ENCODE measurements at places on chromosomes 13 and 19.
A peak's percentile ranks its signal among the peaks of the same experiment; 100 is the strongest.

- DNase-seq, result peak; percentile 32
These were observed 42.3 kb downstream of the GJA3 start for GRCh38 chr13:20118268-20119140.

- DNase-seq, result no peak
These were observed 17.4 kb downstream of the CPB2 start for GRCh38 chr13:46087481-46087880.

DNA sequence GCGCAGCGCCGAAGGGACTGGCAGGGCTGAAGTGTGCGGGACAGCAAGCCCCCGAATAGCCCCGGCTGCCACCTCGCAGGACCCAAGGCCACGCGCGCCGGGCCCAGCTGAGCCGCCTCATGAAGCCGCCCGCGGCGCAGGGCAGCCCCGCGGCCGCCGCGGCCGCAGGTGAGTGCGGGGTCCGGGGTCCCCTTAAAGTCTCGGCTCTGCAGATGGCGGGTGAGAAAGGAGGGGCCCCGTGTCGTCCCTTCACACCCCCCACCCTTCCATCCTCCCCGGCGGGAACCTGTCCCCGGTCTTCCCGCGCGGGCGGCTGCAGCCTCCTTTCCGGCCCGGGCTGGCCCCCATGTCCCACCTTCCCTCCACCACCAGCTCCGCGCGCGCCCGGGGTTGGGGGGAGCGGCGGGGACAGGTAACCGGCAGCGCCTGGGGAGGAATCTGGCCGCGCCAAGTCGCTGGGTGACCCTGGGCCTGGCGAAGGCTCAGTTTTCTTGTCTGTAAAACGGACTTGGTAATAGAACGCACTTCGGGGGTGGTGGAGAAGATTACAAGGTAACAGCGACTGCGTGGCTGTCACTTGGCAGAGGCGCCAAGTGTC is 338 bp downstream of the RGCC start:
- peak; percentile 20 for DNase-seq

DNA sequence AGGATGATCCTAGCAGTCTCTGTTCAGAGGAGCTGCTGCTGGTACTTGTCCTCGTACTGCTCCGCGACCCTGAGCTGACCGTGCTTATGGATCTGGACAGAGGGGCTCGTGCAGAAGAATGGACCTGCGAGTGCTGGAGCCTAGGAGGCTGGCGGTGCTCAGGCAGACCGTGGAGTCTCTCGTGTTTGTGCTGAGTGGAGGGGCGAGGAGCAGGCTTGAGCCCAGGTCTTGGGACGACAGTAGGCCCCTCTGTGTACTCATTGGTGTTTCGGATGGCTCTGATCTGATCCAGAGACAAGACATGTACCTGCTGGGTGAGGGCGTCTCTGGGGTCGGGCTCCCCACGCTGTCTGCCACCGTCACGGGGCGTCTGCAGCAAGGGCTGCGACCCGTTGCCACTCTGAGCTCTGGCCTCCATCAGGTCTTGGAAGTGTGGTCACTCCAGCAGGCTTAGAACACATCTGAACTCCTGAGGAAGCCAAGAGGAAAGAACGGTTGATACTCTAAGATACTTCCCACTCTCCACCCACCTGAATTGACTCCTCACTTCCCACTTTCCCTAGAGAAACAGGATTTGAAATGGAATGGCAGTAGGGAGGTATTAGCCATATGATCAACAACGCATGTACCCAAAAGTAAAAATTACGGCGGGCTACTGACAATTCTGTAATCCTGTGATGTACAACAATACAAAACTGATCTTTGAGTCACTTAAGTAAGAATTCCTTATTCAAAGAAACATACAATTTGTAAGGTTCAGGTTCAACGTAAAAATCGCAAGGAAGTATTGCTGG is 3.4 kb downstream of the SPRY2 start:
- no peak for DNase-seq

GRCh38 chr19:29366757-29367156 is 153.8 kb upstream of the UQCRFS1 start:
- no peak for DNase-seq

DNA sequence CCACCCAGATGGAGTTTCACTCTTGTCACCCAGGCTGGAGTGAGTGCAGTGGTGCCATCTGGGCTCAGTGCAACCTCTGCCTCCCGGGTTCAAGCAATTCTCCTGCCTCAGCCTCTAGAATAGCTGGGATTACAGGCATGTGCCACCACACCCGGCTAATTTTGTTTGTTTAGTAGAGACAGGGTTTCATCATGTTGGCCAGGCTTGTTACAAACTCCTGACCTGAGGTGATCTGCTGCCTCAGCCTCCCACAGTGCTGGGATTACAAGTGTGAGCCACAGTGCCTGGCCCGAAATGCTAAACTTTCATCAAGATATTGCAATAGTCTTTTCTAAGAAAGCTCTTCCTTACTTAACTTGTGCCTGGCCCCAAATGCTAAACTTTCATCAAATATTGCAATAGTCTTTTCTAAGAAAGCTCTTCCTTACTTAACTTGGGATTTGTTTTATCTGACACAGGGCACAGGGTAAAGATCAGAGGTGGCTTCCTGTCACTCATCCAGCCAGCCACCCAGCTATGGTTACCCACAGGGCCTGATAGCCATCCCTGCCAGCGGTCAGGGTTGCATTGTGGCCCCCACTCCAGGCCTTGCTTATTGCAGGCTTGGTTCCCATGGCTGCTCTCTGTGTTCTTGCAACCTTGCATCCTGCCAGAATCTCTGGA is 352.3 kb upstream of the TMTC4 start:
- DNase-seq, result no peak

DNA sequence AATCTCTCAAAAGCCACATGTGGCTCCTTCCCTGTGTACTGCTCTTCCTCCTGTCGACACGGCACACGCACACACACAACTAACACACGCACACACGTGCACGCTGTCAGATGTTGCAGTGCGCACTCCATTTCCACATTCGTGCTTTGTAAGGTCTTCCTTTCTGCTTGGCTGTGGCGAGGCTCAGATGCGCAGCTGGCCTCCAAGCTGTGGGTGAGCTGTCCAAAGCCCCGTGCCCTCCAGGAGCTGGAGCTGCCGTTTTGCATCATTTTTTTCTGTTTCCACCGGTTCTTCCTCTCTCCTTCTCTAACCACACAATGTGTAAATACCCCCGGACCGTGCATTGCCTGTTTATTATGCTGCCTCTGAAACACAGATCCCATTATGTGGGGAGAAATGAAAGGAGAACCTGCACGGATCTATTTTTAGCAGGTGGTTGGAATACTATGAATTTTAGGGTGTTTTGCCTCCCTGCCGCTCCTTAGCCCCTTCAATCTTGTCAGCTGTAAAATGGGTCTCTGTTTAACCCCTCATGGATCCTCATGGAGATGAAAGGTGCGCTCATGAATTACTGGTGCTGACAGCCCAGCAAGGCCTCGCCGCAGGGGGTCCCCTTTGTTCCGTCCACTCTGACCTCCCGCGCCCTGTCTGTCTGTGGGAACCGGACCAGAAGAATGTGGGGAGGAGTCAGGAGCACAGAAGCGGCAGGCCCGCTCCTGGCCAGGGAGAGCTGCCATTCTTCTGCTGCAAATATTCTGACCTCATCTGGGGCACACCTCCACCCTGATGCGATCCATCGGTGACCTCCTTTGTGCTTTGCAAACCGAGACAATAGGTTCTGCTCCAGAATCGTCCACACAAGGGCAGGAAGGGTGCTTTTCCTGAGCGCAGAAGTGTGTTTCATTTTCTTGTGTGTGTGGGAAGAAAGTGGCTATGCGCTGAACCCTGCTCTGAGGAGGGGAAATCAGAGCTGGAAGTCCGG is 137.7 kb downstream of the SOX1 start:
- DNase-seq, result no peak

DNA sequence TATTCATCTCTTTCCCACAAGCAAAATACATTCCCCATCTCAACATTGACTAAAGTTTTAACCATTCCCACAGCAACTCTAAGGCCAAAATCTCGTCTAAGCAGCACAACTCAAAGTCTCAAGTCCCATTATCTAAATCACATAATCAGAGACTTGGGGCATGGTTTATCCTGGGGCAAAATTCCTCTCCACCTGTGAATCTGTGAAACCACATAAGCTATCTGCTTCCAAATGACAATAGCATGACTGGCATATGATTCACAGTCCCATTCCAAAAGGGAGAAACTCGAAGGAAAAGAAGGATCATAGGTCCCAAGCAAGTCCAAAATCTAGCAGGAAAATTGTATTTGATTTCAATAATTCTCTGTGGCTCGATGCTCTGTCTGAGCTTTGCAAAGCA is 73.0 kb downstream of the ANKRD10 start:
- DNase-seq, result no peak

- no peak for DNase-seq
These were observed 506.7 kb upstream of the PCDH9 start for GRCh38 chr13:67736646-67737420.

- DNase-seq, result no peak
These were observed 697.3 kb downstream of the PCDH9 start for GRCh38 chr13:66532845-66533244.

DNA sequence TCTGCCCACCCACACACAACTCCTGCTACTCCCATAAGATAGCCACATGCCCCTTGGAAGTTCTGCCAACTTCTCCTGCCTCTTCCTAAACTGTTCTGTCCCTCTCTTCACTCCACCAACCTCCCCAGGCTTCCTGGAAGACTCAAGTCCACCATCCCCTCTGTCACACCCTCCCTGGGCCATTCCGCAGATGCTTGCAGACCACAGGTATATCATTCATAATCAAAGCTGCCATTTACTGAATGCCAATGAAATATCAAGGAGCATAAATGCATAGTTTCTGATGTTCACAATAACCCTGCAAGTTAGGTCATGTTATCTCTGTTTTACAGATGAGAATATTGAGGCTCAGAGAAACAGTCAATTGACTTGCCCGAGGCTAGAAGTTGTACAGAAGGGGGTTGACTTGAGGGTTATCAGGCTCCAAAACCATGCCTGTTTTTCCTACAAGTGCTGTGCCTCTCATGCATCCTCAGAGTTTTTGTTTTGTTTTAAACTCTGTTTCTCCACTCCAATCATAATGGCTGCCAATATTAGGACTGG is 135.6 kb downstream of the SLC7A1 start:
- no peak for DNase-seq

DNA sequence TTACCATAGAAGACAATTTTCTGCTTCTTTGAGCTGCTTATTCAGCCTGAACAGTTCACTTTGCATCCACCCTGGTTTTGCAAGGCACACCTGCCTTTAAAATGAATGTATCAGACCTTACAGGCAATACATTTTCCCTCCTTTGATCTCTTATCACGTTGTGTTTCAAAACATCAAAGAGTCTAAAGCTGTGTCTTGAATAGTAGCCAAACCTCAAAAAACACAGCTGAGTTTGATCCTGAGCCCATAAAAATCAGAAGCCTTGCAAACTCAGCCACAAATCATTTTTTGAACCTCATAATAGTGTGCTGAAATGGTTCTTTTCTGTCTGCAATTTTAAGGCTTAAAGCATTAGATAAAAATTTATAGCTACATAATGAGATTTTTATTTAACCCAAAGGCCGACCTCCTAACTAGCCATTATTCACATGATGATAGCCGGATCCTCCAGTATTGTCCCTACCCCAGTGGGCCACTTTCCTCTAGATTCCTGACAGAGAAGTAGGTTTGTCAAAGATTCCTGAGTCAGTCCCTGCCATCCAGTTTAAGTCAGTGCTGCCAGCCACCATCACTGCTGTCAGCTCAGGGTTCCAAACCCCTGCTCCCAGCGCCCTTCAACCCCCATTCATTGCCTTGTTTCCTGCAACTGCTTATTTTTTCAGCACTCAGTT is 71.8 kb downstream of the CAB39L start:
- no peak for DNase-seq

GRCh38 chr13:101555610-101556009 is 103.1 kb downstream of the ITGBL1 start:
- DNase-seq, result no peak

- no peak for DNase-seq
These were observed 710.3 kb upstream of the SLITRK5 start for GRCh38 chr13:86960876-86961275.

- no peak for DNase-seq
These were observed 98.4 kb downstream of the ZIC5 start for GRCh38 chr13:99873141-99873540.
